ENCODE measurements at places on chromosomes 2 and 18.

GRCh38 chr18:48781163-48781987 lies 169.4 kb downstream of the SMAD7 start:
- no peak for DNase-seq

DNA sequence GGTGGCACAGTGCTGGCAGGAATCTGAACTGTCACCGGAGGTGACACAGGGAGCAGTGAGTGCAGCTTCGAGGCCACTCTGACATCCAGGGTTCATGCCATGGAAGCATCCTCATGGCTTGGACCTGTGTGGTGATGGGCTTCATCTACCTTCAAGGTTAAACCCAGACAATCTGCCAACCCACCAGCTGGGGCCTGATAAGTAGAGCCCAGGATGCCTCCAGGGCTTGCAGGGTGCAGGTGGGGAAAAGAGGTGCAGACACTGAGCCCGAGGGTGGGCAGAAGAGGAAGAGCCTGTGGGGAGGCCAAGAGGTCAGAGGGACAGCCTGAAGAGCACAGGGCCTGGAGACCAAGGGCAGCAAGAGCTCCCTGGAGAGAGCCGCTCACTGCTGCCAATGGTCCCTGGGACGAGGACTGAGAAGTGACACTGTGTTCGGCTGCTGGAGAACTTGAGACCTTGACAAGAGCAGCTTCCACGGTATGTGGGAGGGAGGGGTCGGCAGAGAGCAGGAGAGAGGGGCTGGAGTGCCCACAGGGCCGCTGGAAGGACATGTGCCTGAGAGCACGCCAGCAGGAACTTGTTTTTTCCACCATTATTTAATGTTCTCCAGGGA lies 8.1 kb upstream of the HES6 start:
- no peak for DNase-seq

DNA sequence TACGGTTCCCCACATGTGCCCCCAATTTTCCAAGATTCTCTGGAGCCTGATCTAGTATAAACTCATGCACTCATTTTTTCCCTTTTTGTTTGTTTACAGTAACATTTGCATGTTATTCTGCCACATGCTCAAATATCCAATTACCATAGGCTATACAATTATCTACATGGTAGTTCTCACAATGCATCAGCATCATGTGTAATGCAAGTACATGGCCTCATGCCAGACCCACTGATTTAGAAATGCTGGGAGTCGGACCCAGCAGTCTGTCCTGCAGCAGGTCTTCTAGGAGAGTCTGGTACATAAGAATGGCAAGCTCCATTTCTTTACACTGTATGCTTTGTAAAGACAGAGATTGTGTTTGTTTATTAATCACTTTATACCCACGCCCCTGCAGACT lies 107.7 kb downstream of the CBLN2 start:
- no peak for DNase-seq

DNA sequence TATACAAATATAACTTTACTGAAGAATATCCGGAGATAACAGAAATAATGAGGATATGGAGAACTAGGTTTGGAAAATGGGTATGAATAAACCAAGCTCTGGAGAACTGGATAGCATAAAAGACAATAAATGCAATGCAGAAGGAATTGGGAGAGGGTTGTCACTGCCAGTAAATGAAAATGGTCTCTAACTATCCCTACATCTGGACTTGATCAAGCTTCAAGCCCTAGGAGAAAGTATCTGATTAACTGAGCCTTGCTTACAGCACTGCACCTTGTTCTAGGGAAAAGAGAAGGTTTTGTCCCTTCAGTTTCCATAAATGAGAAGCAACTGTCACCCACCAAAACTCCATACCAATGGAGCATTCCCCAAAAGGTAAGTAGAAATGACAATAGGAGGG lies 514.6 kb upstream of the ZEB2 start:
- no peak for DNase-seq

- DNase-seq, result no peak
These were observed 7.6 kb upstream of the MSTN start for GRCh38 chr2:190069936-190070696.

GRCh38 chr2:27714851-27715291 lies 51.2 kb downstream of the SLC4A1AP start:
- no peak for DNase-seq

GRCh38 chr2:64946769-64947247 lies 42.4 kb upstream of the SLC1A4 start:
- DNase-seq, result no peak

DNA sequence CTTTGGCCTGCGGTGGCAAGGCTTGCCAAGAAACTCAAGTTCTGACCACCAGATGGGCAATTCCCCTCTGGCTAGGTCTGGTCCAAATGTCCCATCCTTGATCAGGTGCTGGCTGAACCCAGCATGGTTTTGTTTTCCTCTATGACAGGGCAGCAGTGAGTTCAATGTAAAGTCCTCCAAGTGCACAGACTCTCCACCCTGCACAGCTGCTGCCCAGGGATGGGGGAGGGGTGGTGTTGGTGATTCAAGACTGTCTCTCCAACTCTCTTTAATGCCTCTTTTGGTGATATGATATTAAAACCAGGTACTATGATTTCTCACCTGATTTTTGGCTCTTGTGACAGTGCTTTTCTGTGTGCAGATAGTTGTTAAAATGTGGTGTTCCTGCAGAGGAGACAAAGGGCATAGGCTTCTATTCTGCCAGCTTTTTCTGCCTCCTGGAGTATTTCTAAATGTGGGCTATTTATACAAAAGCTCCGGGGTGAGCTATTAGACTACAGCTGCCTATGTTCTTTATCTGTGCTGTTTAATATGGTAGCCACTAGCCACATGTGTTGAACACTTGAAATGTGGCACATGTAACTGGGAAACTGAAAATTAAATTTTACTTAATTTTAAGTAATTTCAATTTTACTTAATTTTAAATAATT lies 64.0 kb upstream of the STK39 start:
- DNase-seq, result no peak

DNA sequence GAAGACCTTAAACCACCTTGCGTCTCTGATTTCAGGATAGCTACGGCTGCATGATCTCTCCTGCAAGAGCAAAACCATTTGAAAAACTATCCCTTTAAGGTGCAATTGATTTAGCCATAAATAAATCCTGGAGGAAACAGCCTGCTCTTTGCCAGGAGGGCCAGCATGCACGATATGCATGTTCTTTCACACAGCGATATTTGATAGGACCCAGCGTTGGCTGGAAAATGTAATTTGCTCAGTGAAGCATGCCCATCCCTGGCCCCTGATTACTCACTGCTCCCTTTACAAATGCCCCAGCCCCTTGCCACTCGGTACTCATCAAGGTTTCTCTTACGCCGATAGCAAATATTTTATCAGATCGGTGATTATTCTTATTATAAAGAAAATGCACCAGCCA lies 315.4 kb downstream of the CDH2 start:
- no peak for DNase-seq

- DNase-seq, result no peak
These were observed 231.7 kb upstream of the TNP1 start for GRCh38 chr2:217091531-217091930.

GRCh38 chr2:137117385-137117784 lies 352.0 kb downstream of the THSD7B start:
- no peak for DNase-seq

DNA sequence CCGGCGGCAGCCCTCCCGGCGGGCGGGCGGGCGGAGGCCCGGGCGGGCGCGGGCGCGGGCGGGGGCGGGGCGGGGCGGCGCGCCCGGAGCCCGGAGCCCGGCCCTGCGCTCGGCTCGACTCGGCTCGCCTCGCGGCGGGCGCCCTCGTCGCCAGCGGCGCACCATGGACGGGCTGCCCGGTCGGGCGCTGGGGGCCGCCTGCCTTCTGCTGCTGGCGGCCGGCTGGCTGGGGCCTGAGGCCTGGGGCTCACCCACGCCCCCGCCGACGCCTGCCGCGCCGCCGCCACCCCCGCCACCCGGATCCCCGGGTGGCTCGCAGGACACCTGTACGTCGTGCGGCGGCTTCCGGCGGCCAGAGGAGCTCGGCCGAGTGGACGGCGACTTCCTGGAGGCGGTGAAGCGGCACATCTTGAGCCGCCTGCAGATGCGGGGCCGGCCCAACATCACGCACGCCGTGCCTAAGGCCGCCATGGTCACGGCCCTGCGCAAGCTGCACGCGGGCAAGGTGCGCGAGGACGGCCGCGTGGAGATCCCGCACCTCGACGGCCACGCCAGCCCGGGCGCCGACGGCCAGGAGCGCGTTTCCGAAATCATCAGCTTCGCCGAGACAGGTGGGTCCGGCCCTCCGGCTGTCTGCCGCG lies at the start of gene INHBB:
Gene INHBB (plus strand): TSS at position 111 of the 641 bp plus-strand sequence. CDS start 53 bp downstream, at position 164.
- DNase-seq, result no peak

DNA sequence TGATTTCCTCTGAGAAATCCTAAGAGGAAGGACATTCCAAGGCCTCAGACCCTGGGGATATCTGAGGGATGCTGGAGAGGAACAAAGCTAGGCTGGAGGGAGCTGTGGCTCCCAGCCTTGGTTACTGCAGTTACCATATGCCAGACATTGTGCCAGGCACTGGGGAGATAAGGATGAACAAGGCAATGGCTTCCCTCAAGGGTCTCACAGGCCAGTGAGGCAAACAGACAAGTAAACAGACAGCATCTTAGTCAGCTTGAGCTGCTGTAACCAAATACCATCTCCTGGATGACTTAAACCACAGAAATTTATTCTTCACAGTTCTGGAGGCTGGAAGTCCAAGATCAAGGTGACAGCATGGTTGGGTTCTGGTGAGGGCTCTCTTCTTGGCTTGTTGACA lies 91.8 kb downstream of the SKA1 start:
- DNase-seq, result no peak

GRCh38 chr2:183035298-183035953 lies 2.8 kb downstream of the NCKAP1 start:
- no peak for DNase-seq

- no peak for DNase-seq
These were observed 1111.0 kb upstream of the SLC39A10 start for GRCh38 chr2:194545978-194546377.

DNA sequence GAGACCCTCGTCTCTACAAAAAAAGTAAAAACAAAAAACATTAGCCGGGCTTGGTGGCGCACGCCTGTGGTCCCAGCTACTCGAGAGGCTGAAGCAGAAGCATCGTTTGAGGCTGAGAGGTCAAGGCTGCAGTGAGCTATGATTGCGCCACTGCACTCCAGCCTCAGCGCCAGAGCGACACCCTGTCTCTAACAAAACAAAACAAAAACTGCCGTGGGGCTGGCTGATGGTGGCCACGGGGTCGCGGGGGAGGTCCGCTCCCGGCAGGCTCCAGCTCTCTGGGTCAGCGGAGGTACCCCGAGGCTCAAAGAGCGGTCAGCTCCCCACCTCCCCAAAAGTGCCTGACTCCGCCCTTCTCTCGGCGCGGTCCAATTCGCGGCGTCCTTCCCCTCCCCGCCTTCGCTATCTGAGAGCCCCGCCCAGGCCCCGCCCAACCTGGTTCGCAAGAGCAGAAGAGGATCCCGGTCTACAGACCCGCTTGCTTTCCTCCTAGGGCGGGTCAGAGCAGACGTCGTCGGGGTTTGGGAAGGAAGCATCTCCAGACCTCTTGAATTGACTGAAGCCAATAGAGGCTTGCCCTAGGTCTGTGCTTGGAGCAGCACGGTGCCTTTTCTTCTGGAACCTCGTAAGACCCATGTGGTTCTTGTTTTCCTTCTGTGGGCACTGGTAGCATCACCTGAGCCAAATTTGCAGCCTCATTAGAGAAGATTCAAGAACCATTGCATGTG lies 7.8 kb downstream of the RAX start:
- no peak for DNase-seq

DNA sequence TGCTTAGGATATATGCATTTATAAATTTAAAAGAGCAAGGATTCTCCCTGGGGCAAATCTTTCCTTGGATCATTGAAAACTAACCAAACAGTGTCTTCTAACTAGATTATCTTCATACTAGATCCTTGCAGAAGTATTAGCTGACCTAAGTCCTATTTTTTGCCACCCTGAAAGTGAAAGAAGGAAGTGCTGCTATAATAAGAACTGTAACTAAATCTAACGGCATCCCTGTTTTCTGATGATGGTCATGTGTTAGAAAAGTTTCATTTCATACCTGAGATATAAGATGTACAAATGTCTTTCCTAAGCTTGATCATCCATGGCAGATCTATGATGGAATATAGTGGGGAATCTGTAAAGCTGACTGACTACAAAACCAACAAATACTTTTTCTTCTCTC lies 102.7 kb downstream of the MAP2 start:
- no peak for DNase-seq

- no peak for DNase-seq
These were observed 466.0 kb downstream of the PTH2R start for GRCh38 chr2:208872591-208872990.

- DNase-seq, result no peak
These were observed 94.4 kb upstream of the GPC1 start for GRCh38 chr2:240341064-240341463.

DNA sequence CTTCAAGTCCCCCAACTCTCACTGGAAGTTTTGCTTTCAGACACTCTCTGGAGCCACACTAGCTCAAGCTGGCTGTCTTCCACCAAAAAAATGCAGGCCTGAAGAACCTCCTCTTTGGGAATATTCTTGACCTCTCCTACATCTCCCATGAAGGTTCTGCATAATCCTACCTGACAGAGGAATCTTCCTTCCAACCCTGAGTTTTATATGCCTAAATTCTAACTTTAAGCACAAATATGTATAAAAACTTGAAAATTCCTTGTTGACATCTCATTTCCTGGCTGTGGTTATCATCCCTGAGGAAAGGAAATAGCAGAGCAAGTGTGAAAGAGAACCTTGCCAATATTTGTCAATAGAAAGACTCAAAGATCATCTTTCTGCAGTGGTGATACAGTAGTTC lies 249.0 kb downstream of the LPIN1 start:
- no peak for DNase-seq

DNA sequence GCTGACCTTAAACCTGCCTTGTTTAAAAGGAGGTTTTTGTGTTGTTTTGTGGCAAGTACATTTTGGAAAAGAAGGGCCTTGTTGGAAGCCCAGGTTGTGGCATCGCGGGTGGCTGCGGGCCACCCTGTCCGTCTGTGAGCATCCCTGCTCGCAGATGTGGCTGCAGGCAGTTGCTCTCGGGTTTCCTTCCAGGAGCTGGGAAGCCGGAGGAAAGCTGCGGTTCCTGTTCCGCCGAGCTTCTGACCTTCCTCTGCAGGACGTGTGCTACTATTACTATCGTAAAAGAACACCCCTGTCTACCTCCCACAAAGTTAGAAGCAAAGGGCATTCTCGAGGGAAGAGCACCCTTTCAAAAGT lies 766 bp downstream of the MFF start:
- no peak for DNase-seq

- DNase-seq, result no peak
These were observed 3.7 kb downstream of the NEURL3 start for GRCh38 chr2:96501471-96501874.

GRCh38 chr2:219332542-219332941 lies at the start of gene RESP18:
RESP18 (minus strand) TSS chr2:219332744.
- DNase-seq, result no peak

DNA sequence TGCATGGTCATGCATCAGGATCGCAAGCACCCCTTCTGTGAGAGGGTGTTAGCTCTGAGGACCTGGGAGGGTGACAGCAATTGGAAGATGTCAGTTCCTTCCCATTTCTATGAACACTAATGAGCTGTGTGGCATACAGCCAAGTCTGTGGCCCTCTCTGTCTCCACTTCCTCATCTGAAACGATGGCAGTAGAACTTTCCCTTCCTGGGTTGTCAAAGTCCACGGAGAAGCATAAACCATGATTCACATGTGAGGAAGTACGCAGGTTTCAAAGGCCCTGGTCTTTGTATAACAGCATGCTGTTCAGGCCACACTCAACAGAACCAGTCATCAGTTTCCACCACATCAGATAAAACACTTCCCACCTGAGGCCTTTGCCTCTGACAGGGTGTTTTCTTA lies 167.4 kb upstream of the RAB6C start:
- DNase-seq, result no peak
